ENCODE measurements at places on chromosomes 2 and 18. TPM values are rescaled to one million over a fixed set of nuclear protein-coding genes. Genes with fewer than 3 reads are reported as not detected.

Gene C2orf78
- not detected for total RNA-seq

Gene PXDN
- total RNA-seq: 75.3 TPM

Gene SLC23A3
- total RNA-seq: 2.1 TPM

Gene HNMT
- total RNA-seq: 68.3 TPM

Gene CCDC142
- 9.9 TPM for total RNA-seq

All from posterior vena cava (tissue), 2 donors.